Activated T-cell treated with anti-CD3 and anti-CD28 coated beads for 1 hour (primary cell): ENCODE measurements at places on chromosomes 2 and 18.

GRCh38 chr18:2144811-2145210, 426.5 kb downstream of the METTL4 start:
- no peak for DNase-seq

- DNase-seq, result no peak
Observed at GRCh38 chr2:84631985-84632384, 115.7 kb downstream of the DNAH6 start.

- no peak for DNase-seq
Observed at GRCh38 chr2:238591732-238592131, 165.0 kb downstream of the ASB1 start.

- no peak for DNase-seq
Observed at GRCh38 chr2:223941579-223942277, 3.4 kb downstream of the WDFY1 start.

GRCh38 chr2:84395820-84396219, 63.3 kb downstream of the SUCLG1 start:
- no peak for DNase-seq

- DNase-seq, result no peak
Observed at GRCh38 chr18:51425889-51426288, 228.4 kb upstream of the MEX3C start.

DNA sequence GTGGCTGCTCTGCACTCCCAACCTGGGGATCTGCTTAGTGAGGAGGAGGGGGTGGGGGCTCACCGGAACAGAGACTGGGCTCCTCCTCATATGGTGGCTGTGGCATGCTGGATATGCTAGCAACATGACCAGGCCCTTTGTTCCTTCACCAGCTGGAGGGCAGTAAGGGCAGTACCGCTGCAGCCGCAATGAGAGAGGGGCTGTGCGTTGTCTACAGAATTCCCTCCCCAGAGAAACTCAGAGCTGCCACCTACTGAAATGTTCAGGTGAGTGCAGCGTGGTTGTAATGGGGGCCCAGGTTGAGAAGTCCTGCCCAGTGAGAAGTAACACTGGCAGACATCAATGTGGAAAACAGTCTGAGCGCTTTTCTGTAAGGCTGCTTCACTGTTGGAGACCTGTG, 1211.9 kb upstream of the NXPH2 start:
- no peak for DNase-seq

GRCh38 chr18:48134609-48135008, 204.2 kb upstream of the SMAD2 start:
- DNase-seq, result no peak

GRCh38 chr2:43224131-43224570, 2.3 kb downstream of the ZFP36L2 start:
- peak; percentile 67 for DNase-seq

GRCh38 chr2:62099523-62100175, 96.3 kb upstream of the B3GNT2 start:
- DNase-seq, result no peak

- no peak for DNase-seq
Observed at GRCh38 chr18:24443870-24444269, 16.6 kb upstream of the HRH4 start.

- DNase-seq, result no peak
Observed at GRCh38 chr18:50644807-50645206, 84.9 kb downstream of the MAPK4 start.

- no peak for DNase-seq
Observed at GRCh38 chr2:37911296-37911873, 13.7 kb upstream of the RMDN2 start.

DNA sequence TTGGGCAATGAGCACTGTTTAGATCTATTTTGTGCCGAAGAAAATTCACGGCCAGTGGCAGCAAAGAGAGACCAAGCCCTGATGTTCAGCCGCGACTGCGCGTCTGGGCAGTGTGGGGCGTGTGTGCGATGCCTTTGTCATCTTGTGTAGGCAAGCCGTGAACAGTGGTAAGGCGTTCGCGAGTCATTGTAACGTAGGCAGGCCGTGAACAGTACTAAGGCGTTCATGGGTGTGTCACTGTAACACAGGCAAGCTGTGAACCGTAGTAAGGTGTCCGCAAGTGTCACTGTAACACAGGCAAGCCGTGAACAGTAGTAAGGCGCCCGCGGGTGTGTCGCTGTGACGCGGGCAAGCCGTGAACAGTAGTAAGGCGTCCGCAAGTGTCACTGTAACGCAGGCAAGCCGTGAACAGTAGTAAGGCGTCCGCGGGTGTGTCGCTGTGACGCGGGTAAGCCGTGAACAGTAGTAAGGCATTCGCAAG, 99.9 kb downstream of the NFATC1 start:
- DNase-seq, result no peak

GRCh38 chr2:72138921-72139381, 8.7 kb downstream of the CYP26B1 start:
- no peak for DNase-seq

DNA sequence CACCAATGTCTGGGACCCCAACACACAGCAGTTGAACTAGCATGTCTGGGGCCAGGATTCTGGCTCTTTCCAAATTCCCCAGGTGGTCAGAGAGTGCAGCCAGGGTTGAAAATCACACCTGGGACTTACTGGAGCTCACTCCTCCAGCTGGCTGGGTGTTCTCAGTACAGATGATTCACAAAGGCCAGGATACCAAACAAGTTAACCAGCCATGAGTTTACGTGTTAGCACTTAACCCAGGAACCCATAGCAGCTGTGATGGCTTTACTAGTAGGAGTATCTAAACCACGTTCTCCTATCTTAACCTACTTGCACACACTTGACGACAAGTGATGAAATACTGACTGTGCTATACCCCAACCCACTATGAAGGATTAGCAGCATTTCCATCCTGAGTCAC, 222.8 kb downstream of the FBXO15 start:
- no peak for DNase-seq

DNA sequence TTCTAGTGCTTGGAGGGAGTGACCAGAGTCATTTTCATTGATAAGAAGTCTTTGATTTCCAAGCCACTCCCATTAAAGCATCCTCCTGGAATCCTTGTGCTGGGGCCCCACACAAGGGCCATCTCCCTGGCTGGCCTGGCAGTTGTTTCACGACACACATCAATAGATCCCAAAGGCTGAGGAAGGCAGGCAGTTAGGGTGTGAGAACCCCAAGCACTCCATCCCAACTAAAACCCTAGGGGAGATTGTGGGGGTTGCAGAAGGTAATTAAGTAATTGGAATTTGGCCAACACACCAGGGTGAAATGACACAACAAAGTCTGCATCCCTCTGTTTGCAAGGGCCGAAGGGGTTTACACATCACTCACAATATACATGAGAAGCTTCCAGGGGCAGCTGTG, 578.1 kb upstream of the SYT4 start:
- no peak for DNase-seq

DNA sequence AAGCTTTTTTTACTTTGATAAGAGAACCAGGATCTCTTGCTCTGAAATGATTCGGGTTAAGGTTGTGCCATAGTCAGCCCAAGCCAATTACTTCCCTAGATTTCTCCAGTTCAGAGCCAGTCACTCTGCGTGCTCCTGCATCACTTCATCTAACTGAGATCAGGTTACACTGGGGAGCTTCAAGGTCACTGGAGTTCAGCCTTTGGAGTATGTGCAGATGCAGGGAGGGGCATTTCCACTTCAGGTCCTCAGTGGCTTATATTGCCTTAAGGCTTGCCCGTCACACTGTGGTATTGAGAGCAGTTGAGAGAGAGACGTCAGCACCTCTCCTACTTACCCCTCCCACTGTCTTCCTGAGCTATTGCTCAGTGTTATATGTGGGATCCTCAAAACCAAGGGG, 317.8 kb downstream of the EPHA4 start:
- no peak for DNase-seq

DNA sequence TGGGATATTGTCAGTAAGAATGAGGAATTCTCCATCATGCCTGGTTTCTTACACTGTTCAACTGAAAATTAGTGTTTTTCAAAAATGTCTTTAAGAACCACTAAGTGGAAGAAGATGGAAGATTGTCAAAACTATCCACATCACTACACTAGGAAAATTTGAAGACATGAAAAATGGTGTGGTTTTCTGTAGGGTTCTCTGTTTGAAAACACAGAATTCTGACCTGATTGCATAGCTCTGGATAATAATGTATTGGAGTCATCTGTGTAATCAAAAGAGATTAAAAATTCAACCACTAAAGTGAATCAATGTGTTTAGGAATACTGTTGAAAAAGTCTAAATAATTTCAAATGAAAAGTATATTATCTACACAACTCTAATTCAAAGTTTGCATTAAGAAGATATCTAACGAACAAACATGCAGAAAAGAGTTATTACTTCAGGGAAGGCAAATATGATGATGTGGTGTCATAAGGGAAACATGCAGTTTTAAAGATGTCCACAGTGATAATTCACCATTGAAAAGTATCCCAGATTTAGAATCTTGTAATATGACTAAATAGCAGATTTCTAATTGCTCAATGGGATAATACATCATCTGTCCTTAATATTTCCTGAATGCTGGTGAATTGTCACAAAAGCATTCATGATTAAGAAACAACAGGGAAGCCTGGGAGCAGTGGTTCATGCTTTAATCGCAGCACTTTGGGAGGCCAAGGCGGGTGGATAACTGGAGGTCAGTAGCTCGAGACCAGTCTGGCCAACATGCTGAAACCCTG, 116.9 kb downstream of the ERBB4 start:
- DNase-seq, result no peak

- no peak for DNase-seq
Observed at GRCh38 chr18:49094979-49095632, 144.3 kb upstream of the SMAD7 start.

DNA sequence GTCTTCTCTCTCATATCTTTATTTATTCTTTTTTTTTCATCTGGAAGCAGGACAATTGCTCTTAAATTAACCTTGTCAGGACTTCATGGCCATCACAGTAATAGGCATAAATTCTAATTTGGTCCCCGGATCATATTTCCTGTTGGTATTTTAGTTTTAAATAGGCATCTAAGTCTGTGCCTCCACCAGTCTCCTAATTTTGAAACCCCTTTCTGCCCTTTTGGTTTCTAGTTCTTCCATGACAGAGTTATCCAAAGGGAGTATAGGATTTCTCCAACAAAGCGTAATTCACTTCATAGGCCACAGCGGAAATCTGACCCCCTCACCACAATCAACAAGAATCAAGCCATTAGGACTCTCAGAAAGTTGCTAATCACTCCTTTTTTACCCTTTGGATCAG, 3.8 kb downstream of the EPHA4 start:
- no peak for DNase-seq

- no peak for DNase-seq
Observed at GRCh38 chr2:69138793-69139459, 125.9 kb downstream of the ANTXR1 start.

GRCh38 chr2:31294196-31294595, 60.2 kb downstream of the EHD3 start:
- no peak for DNase-seq

DNA sequence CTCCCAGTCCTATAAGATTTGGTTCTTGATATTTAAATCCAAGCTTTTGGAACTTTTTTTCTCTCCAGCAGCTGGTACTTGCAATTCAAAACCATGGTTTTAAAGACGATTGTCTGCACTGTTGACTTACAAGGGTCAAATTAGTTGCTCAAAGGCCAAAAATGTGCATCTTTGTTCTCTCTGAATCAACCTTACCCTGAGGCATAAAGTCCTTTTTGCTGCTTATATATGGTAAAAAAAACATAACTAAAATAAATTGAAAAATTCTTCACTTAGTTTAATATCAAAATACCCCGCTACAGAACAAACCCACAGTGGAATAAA, 592.7 kb downstream of the XIRP2 start:
- no peak for DNase-seq

DNA sequence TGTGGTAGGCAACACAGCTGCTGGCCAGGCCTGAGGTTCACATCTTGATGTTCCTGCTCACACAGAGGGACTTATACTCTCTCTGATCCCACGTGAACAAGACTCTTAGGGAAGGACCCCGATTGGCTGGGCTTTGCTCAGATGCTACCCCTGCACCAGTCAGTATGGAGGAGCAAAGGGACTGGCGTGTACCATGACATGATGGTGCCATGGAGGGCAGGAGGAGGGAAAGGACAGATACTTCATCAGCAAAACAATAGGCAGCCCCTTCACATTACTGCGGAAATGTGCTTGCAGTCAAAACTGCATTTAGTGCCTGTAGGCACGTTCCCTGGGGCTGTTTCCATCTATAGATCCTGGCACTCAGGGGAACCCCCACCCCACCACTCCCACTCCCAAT, 42.7 kb downstream of the ZFP36L2 start:
- no peak for DNase-seq

GRCh38 chr18:61413396-61413795, 80.2 kb downstream of the CDH20 start:
- DNase-seq, result no peak

DNA sequence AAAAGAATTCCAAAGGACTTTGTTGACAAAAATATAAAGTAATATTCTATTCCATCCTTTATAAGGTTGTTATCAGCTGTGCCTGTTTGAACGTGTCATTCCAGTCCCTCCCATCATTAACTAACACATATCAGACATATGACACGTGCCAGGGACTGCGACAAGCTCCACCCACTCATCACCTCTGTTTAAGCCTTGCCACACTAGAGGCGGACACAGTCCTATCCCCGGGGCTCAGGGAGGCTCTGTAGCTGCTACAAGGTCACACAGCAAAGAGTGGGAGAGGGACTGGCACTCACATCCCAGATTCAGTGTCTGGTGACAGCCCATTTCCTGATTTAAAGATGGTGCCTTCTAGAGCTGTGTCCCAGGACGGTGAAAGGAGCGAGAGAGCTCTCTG, 30.0 kb downstream of the TBC1D8 start:
- DNase-seq, result no peak

DNA sequence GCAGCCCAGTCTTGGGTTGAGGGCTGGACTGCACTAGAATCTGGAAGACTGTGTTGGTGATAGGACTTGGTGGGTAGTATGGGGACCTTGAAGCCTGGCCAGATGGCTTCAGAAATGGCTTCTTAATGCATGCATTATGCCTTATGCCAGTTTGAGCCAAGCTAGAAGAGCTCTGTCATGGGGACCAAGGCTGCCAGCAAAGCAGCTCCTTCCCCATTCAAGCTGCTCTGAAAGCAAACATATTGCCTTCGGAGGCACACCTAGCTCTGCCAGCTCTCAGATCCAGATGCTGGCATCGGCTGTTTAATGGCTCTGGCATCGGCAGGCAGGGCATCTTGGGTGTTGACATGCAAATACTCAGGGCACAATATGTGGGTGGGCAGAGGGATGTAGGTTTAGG, 59.0 kb upstream of the IGFBP5 start:
- no peak for DNase-seq

DNA sequence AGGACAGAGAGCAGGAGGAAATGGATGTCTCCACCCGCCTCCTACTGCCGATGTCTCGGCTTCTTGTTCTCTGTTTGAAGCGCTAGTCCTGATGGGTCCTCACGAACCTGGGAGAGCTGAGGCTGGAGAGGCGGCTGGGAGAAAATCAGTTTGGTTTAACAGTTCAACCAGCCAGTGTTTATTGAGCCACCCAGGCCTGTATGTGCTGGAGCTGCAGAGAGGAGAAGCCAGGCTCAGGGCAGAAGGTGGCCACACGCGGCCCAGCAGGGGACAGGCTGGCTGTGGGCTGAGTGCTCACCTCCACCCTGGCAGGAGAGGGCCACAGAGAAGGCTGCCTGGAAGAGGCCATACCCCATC, 202.1 kb downstream of the CYP26B1 start:
- DNase-seq, result no peak
